ENCODE measurements at places on chromosomes 6 and 20. TPM values are rescaled to one million over a fixed set of nuclear protein-coding genes. Genes with fewer than 3 reads are reported as not detected.

- H3K27me3 ChIP-seq: no peaks in the 10 kb centered on the region
- H3K27ac ChIP-seq: no peak overlapping the region
- H3K4me1 ChIP-seq: no peaks in the 10 kb centered on the region
- no peak for DNase-seq
- no peaks in the 10 kb centered on the region for H3K36me3 ChIP-seq
- H3K4me3 ChIP-seq: no peak overlapping the region
Measured at GRCh38 chr6:158545043-158545966, 14.6 kb upstream of the TMEM181 start.

- H3K27me3 ChIP-seq: no peaks in the 10 kb centered on the region
- no peak overlapping the region for H3K4me3 ChIP-seq
- no peak for DNase-seq
- H3K27ac ChIP-seq: no peak overlapping the region
- H3K36me3 ChIP-seq: no peaks in the 10 kb centered on the region
Measured at GRCh38 chr6:135451617-135452190, 45.8 kb downstream of the AHI1 start.

GRCh38 chr6:32843331-32843978 is 392 bp downstream of the PSMB8 start:
- H3K36me3 ChIP-seq: peaks cover 64% of the 10 kb centered on the region
- no peak for DNase-seq
- peak overlapping the region; percentile 98 for H3K27ac ChIP-seq
- H3K4me3 ChIP-seq: peak overlapping the region; percentile 83

The PSORS1C1 gene
- 3.5 TPM for total RNA-seq

Measured in left lung (tissue), 14 donors.